ENCODE measurements at places on chromosomes 3 and 15.
A peak's percentile ranks its signal among the peaks of the same experiment; 100 is the strongest.

DNA sequence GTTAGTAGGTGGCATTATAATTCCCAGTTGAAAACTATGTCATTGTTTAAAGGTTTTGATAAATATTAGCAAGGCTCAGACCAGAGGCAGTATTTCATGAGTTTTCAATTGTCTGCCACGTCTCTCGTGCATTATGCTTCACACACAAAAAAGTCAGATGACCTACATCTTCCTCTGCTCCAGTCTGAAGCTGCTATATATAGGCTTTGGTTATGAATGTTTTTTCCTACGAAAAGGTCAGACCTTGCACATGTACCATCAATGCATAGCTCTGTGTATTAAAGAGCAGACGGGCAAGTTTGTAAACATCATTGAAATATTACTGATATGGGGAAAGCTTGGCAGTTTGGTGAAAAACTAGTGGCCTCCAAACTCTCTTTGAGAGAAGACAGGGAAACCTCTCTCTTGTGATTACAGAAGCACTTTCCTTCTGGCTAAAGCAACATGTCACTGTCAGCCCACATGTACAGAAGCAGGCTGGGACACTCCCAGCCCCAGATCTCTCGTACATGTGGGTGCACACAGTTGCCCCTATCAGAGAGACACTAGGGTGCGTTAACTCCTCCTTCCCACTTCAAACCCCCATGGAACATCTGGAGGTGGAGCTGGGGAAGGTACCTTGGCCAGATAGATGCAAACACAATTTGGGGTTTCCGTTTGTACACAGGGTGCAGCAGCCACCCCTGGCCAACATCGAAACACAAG, 184.0 kb upstream of the BCL6 start:
- no peak for DNase-seq

GRCh38 chr15:62927836-62928235, 114.7 kb upstream of the TPM1 start:
- DNase-seq = no peak

DNA sequence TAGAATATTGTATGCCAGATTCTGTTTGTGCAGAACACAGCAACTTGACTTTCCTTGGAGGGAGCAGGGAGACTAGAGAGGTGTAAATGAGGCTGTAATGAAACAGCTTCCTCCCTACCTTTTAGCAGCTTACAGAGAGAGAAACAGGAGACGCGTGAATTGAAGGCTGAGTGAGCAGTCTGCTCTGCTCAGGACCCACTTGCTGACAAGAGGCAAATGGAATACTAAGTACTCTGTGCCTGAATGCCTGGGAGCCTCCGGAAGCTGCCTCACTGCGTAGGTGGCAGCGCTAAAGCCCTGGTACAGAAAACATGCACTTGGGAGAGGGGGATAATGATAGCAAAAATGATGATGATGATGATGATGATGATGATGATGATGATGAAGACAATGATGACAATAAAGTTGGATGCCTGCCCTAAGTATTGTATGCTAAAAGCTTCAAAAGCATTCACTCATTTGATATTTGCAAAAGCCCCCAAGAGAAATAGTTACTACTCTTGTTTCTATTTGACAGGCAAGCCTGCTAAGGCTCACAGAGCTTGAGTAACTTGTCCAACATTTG, 548.9 kb downstream of the NTRK3 start:
- no peak for DNase-seq

- no peak for DNase-seq
These were observed 71.4 kb downstream of the TFDP2 start for GRCh38 chr3:142077859-142078500.

- DNase-seq = no peak
These were observed 65.8 kb downstream of the AAGAB start for GRCh38 chr15:67188551-67189218.

DNA sequence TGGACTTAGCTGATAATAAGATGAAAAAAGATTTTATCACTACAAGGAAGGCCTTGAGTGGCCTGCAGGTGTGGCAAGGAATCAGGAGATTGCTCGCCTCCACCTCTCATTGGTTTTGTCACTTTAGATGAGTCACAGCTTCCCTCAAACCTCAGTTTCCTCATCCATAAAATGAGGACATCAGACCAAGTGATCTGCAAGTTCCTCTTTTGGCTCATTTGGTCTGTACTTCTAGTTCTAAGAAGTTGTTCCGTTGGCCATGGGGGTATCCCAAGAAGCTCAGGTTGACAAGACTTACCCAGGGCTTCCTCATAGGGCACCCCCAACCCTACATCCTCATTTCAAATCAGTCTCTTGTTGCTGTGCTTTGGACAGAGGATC, 254.1 kb downstream of the UACA start:
- no peak for DNase-seq

DNA sequence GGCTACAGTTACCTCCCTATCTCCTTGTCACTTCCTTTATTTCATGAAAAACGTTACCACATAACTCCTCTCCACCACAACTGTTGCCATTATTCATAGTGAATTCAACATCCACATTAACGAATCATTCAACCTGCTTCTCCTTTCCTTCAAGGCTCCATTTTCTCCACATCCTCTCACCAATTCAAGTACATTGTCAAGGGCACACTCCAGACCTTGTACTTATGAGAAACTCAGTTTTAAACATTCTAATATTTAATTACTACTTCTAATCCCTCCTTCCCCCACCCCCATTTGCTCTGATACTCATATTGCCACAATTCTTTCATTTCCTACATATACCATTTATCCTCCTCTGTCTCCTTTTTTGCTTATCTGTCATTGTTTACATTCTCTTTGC, 871.2 kb downstream of the TUSC7 start:
- no peak for DNase-seq

GRCh38 chr15:70474471-70475406, 288.6 kb downstream of the UACA start:
- no peak for DNase-seq

DNA sequence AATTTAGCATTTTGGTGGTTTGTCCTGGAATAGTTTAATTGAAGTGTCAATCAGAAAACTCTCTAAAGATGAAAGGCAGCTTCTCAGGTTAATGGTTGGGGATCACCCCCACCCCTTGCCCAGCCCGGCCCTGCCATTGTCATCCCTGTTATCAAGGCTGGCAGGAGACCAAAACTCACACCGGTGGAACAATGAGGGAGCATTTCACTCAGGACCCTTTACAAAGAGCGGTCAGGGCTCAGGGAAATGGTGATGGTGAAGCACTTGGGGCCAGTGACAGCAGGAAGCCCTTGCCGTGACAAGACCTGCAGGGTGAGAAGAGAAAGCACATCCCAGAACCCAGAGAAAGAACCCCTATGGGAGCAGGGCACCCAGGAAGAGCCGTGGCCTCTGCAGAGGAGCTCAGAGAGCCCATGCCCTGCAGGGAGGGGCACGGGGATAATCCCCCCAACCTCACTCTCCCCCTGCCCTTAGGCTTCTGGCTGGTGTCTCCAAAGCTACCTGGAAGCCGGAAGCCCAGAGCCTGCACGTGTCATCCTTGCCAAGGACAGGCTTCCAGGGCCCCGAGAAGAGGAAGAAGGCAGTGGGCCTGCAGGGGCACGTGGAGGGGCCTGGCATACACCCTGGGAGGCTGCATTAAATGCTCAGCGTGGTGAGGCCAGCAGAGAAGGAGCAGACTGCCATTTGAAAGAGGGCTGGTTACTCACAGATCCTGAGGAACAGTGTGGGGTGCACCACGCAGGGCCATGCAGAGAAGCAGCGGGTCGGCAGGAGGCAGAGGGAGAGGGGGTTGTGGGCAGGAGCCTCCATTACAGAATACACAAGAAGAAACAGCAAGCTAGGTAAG, 80.6 kb upstream of the PRR20G start:
- DNase-seq = no peak

DNA sequence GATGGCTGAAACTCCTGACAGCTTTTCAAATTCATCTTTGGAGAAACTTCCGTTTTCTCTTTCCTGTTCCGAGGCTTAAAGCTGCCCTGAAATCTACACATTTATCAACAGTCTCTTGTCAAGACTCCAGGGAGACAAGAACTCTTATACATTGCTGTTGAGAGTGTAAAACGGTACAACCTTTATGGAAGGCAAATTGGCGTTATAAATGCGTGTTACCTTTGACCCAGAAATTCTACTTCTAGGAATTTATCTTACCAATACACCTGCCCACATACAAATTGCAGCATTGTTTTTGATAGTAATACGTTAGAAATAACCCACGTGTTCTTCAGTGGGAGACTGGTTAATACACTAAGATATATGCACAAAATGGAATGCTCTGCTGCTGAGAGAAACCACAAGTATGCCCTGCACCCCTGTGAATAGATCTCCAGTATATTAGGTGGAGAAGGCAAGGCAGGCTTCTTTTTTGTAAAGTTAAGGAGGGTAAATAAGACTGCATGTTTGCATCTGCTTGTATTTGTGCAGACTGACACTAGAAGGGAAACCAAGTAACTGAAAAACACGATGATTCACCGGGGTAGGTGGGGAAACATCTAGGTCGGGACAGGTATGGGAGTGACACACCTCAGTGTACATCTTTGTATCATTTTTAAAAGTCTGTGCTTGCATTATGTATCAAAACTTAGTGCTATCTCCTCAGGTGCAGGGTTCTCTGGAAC, 97.5 kb downstream of the IGF1R start:
- no peak for DNase-seq

DNA sequence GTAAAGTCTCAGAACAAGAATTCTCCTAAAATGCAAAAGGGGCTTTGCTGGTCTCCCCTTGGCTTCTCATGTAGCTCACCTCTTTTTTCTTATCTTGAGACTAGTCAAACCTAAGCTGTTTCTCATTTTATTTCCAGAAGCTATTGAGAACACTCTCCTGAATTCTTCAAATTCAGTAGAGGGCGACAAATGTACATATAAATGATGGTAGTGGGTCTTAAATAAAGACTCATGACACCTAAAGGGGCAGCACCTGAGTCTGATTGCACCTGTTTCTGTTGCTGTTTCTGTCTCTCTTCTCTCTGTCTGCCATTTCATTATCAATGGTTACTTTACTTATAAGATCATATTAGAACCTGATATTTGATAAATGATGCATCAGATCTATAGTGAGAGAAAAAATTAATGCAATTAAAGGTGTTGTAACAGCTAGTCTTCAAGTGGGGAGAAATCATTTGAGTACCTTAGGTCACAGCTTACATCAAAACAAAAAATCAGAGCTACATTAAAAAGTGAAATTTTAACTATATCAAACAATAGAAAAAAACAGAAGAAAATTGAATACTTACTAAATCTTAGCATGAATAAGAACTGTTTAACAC, 7.0 kb downstream of the ADIPOQ start:
- no peak for DNase-seq

GRCh38 chr3:128588147-128588546, 62.5 kb downstream of the RPN1 start:
- DNase-seq = no peak

DNA sequence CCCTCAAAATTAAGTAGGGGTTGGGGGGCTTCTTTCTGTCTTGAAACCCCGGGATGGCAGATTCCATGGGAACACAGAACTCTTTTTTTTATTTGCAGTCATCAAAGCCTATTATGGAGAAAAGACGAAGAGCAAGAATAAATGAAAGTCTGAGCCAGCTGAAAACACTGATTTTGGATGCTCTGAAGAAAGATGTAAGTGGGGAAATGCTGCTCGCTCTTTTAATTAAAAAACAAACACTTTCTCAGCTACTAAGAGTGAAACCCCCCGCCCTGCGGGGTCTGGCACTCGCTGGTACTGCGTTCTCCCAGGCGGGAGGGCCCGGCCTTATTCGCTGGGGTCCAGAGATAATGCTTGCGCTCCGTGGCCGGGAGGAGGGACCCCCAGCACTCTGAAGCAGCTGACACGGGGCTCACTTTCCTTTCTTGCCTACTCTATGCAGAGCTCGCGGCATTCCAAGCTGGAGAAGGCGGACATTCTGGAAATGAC, 615 bp downstream of the HES1 start:
- no peak for DNase-seq

GRCh38 chr15:80694611-80695098, 455 bp upstream of the ABHD17C start:
- peak; percentile 8 for DNase-seq

GRCh38 chr3:195443391-195443989, 670 bp upstream of the ACAP2 start:
- DNase-seq = no peak

- DNase-seq = no peak
These were observed 163.4 kb upstream of the NUDT16 start for GRCh38 chr3:131218196-131218595.

- DNase-seq = no peak
These were observed 44.1 kb downstream of the SLTM start for GRCh38 chr15:58889363-58889762.
